ENCODE measurements at places on chromosomes 1 and 21.

- no peak for DNase-seq
These were observed 8.8 kb downstream of the MDM4 start for GRCh38 chr1:204524986-204525385.

GRCh38 chr1:46749921-46750404 is 31.0 kb upstream of the EFCAB14 start:
- DNase-seq, result no peak

DNA sequence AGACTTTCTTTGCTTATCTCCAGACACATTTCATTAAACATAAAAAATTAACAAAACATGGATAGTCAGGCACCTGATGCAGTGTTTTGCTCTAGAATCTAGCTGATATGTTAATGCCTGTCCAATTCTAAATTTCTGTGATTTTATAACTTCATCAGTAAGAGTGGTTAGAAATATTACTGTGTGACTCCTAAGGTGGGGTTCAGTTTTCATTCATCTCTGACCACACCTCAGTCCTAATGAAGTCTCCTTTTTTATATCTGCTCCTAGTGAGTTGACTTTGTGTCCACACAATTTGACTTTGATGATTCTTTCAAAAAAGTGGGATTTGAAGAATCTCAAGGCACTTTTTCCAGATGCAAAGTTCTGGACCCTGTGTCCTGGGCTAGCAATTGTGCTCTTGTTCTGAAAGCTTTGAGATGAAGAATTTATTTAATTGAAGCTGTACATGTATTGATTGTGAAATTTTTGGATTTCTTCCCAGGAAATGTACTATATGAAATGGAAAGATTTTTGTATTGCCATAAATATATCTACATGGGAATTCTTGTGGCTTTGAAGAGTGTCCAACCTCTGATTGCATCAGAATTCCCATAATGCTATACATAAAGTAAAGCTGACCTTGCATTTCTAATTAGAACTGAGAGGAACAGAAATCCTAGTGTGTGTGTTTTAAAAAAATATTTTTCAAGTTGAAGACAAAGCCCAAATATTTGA is 111.2 kb downstream of the GIPC2 start:
- DNase-seq, result no peak

- DNase-seq, result no peak
These were observed 20.2 kb downstream of the PHGDH start for GRCh38 chr1:119731741-119732430.

DNA sequence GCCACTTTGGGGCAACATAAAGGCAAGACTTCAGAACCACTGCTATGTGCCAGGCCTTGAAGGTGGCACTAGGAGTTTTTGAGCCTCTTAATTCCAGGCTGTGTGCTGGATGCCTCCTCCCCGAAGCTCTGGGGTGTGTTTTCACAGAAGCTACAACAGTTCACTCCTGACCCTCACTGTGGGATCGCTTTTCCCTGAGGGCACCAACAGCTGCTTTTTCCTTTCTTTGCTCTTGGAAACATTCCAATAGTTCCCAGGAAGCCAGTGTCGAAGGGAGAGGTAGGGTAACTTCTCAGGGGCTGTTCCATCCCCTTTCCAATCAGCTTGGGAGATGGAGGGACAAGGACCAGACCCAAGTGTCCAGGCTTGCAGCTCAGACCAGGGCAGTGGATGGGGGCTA is 153.4 kb downstream of the C1orf94 start:
- no peak for DNase-seq

- no peak for DNase-seq
These were observed 68.1 kb upstream of the SLC45A1 start for GRCh38 chr1:8249838-8250237.

- DNase-seq, result no peak
These were observed 1176.5 kb downstream of the NCAM2 start for GRCh38 chr21:22174746-22175145.

GRCh38 chr1:212884592-212884991 is 26.5 kb downstream of the FLVCR1 start:
- DNase-seq, result no peak

DNA sequence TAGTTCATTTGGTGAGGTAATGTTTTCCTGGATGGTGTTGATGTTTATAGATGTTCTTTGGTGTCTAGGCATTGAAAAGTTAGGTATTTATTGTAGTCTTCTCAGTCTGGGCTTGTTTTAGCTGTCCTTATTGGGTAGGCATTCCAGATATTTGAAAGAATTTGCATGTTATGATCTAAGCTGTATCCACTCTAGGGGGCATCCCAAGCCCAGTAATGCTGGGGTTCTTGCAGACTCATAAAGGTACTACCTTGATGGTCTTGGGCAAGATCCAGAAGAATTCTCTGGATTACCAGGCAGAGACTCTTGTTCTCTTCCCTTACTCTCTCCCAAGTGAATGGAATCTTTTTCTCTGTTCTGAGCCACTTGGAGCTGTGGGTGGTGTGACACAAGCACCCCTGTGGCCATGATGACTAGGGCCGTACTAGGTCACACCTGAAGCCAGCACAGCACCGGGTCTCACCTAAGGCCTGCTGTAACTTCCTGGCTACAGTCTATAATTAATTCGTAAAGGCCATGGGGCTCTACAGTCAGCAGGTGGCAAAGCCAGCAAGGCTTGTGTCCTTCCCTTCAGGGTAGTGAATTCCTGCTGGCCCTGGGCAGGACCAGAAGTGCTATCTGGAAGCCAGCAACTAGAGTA is 74.8 kb upstream of the PDE4B start:
- no peak for DNase-seq

GRCh38 chr1:64097859-64098258 is 105.6 kb upstream of the UBE2U start:
- DNase-seq, result no peak

DNA sequence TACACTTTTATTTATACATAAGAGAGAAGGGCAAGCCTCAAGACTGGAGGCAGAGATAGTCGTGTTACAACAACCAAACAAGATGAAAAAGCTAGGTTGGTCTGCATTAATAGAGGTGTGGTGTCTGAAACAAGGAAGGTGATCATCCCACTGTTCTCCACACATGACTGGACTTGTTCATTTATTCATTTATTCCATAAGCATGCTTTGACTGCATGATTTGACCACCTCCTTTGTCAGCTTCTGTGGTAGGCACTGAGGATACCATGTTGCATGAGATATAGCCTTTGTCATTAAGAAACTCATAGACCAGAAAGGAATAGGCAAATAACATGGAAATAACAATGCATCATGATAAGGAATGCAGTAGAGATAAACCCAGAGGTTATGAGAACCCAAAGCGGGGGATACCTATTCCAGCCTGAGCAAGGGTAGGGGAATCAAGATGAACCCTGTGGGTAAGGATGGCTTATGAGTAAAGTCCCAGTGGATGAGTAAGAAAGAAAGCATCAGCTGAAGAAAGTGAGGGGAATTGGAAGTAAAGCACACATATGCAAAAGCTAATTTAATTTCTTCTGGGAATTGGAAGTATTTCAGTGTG is 173.7 kb upstream of the FGGY start:
- no peak for DNase-seq

- DNase-seq, result no peak
These were observed 110.7 kb downstream of the TGFBR3 start for GRCh38 chr1:91775227-91775626.

DNA sequence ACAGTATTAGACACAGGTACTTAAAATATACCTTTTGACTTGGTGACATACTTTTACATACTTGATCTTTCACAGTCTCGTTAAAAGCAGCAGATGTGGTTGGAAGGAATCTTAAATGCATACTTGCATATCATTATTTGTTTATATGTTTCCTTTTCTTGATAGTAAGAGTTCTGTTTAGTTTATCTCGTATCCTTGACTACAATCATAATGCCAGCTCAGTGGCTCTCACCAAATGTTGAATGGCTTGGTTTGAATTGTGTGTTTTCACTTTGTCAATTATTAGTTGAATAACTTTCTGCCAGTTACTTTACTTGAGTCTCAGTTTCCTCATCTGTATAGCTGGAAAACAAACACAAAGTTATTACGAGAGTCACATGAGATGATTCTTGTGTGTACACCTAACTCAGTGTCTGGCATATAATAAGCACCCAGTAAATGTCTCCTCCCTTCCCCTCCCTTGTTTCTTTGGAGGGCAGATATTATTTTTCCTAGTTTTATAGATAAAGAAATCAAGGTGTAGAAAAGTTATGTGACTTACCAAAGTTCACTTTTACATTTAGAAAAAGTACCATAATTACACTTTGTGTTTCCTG is 131.6 kb upstream of the IVNS1ABP start:
- DNase-seq, result no peak

- no peak for DNase-seq
These were observed 575 bp downstream of the RRAGC start for GRCh38 chr1:38858833-38859560.

DNA sequence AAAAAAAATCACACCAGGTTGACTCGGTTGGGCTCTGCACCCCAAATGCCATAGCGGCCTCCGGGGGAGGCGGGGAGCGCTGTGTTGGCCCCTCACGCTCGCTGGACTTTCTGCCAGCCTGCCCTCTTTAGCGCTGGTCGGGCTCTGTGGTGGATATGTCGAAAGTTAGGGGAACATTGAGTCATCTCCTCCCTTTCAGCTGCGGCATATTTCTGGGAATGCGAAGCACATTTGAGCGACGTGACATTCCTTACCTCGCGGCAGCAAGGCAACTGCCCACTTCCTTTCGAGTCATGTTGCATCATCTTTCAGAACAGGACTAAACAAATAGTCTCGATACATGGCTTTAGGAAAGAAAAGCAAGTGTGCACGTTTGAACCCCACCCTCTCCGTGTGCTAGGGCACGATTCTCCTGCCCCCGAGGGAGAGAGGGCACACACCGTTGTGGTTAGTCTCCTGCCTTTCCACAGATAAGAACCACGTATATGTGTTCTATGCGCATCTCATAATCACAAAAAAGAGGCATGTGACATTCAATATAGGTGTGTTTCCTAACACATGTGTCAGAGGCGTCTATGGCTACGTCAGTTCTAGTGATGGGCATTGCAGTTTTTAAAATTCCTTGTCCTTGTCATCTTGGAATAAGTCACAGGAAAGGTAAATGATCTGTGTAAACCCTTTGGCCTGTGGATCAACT is 105.9 kb upstream of the SLC45A1 start:
- no peak for DNase-seq

GRCh38 chr1:159214149-159214760 is 9.6 kb downstream of the ACKR1 start:
- DNase-seq, result no peak

- no peak for DNase-seq
These were observed 948 bp downstream of the PRUNE1 start for GRCh38 chr1:151009206-151009587.

DNA sequence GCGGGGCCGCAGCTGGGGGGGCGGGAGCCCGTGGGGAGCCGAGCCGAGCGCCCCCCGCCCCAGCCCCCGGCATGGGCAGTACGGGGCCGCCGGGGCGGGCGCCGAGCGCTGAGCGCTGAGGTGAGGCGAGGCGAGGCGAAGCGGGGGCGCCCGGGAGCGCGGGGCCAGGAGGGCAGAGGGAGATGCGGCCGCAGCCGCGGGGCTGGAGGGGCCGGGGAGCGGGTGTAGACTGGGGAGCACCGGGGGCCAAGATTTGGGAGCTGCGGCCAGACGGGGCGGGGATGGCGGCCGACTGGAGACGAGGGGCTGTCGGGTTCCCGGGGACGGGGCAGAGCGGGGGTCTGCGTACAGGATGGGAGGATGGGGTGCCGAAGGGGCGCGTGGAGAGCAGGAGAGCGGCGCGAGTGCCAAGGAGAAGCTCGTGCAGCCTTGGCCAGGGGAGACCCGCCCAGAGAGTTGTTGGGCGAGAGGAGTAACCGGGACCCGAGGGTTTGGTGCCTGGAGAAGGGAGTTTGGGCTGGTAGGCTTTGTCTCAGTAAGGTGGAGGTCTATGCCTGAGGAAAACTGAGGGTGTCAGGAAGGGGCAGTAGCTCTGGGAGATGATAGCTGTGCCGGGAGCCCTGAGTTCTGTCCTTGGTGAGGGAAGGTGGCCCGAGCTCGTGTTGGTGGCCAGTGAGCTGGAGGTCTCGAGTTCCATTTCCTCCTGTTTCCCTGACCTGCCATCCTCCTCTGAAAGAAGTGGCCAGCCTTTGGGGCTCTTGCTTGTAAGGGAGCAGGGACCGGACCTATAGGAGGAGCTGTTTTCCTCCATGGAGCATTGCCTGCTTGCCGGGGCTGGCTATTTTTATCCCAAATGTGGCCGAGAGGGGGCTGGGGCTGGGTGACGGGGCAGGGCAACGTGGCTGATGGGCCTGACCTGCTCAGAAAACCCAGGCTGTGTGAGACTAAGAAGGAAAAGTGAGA is 539 bp downstream of the ATP8B2 start:
- DNase-seq, result no peak

GRCh38 chr1:193538680-193539079 is 352.3 kb upstream of the B3GALT2 start:
- DNase-seq, result no peak

GRCh38 chr21:42627527-42628289 is 25.7 kb upstream of the PDE9A start:
- DNase-seq, result no peak

- DNase-seq, result no peak
These were observed 19.9 kb upstream of the FOXO6 start for GRCh38 chr1:41341365-41341683.
